ENCODE measurements at places on chromosomes 13 and 19. TPM values are rescaled to one million over a fixed set of nuclear protein-coding genes. Genes with fewer than 3 reads are reported as not detected.

ALOX5AP gene
- 25.6 TPM for polyA plus RNA-seq

C19orf38 gene
- 1.2 TPM for polyA plus RNA-seq

TNFRSF19 gene
- polyA plus RNA-seq: 0.96 TPM

PTGIR gene
- polyA plus RNA-seq: not detected

GPR12 gene
- not detected for polyA plus RNA-seq

LGALS13 gene
- not detected for polyA plus RNA-seq

DNA sequence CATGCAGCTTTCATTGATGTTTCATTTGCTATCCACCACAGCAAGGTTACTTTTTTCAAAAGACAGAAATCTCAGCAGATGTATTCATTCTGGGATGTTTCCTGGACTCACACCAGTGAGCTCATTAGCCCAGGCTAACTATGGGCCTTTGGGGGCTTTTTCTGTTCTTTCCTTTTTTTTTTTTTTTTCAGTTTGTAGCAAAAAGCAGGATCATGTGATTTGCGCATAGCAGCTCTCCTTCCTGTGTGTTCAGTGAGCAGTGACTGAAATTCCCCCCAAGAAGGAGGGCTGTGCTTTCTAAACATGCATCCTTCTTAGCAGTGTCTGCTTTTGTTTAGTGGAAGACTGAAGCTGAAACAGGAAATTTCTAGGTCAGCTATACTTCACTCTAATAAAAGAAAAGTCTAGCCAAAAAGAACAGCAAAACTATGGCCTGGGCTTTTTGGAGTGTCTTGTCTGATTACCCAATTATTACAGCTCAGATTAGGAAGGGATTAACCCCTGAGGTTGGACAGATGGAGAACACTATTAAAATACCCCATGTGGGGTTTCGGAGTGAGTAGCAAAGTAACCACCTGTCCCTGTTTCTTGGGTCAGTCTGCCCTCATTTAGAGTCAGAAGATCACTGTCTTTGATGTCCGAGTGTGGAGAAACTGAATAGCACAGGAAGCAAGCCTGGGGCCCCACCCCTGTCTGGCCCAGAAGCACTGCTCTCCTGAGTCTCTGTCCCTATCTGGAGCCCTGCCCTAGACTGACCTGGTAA, 8.9 kb upstream of the AMER2 start:
- no peaks in the 10 kb centered on the region for H3K4me1 ChIP-seq
- H3K27me3 ChIP-seq: no peaks in the 10 kb centered on the region
- no peak for DNase-seq
- no peaks in the 10 kb centered on the region for H3K36me3 ChIP-seq

- no peak overlapping the region for H3K27ac ChIP-seq
- no peaks in the 10 kb centered on the region for H3K4me1 ChIP-seq
- no peaks in the 10 kb centered on the region for H3K27me3 ChIP-seq
- H3K4me3 ChIP-seq: no peak overlapping the region
These were observed 695.6 kb downstream of the PCDH9 start for GRCh38 chr13:66534561-66534960.

DNA sequence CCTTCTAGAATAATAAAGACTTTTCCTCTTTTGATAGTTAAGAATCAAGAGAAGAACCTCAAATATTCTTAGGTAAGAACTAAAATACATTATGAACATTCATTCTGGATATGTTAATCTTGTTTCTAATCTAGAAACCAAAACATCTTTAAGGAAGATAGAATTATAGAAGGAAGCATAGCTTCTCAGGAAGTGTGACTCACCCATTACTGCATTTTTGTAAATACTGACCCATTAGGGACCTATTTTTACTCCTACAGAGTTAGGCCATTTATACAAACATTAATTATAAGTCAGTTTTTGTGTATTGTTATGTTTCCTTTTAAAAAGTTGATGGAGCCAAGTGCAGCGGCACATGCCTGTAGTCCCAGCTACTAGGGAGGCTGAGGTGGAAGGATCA, 147.1 kb downstream of the NUFIP1 start:
- no peak overlapping the region for H3K4me3 ChIP-seq
- no peaks in the 10 kb centered on the region for H3K4me1 ChIP-seq
- no peaks in the 10 kb centered on the region for H3K27me3 ChIP-seq

- no peaks in the 10 kb centered on the region for H3K4me1 ChIP-seq
- no peaks in the 10 kb centered on the region for H3K36me3 ChIP-seq
- DNase-seq: no peak
- no peak overlapping the region for H3K4me3 ChIP-seq
- no peaks in the 10 kb centered on the region for H3K27me3 ChIP-seq
These were observed 1318.9 kb downstream of the OLFM4 start for GRCh38 chr13:54347531-54347930.

- no peak overlapping the region for H3K4me3 ChIP-seq
- no peaks in the 10 kb centered on the region for H3K36me3 ChIP-seq
- H3K4me1 ChIP-seq: peaks cover 9% of the 10 kb centered on the region
- no peak for DNase-seq
- H3K27ac ChIP-seq: no peak overlapping the region
- no peaks in the 10 kb centered on the region for H3K27me3 ChIP-seq
These were observed 191.4 kb downstream of the COL4A1 start for GRCh38 chr13:110115591-110115990.

GRCh38 chr19:3404324-3405260, 38.2 kb downstream of the NFIC start:
- H3K27ac ChIP-seq: peak overlapping the region; percentile 98
- DNase-seq: peak; percentile 97
- no peaks in the 10 kb centered on the region for H3K36me3 ChIP-seq
- no peaks in the 10 kb centered on the region for H3K27me3 ChIP-seq
- peak overlapping the region; percentile 37 for H3K4me3 ChIP-seq

- no peaks in the 10 kb centered on the region for H3K27me3 ChIP-seq
- peak; percentile 97 for DNase-seq
- H3K4me1 ChIP-seq: no peaks in the 10 kb centered on the region
- H3K27ac ChIP-seq: peak within 1 kb of the TSS; percentile 90
These were observed at the start of gene COG3 for GRCh38 chr13:45464687-45465453. TSS of gene COG3 (plus strand) at chr13:45464939. CDS start at chr13:45465037, 98 bp downstream.

DNA sequence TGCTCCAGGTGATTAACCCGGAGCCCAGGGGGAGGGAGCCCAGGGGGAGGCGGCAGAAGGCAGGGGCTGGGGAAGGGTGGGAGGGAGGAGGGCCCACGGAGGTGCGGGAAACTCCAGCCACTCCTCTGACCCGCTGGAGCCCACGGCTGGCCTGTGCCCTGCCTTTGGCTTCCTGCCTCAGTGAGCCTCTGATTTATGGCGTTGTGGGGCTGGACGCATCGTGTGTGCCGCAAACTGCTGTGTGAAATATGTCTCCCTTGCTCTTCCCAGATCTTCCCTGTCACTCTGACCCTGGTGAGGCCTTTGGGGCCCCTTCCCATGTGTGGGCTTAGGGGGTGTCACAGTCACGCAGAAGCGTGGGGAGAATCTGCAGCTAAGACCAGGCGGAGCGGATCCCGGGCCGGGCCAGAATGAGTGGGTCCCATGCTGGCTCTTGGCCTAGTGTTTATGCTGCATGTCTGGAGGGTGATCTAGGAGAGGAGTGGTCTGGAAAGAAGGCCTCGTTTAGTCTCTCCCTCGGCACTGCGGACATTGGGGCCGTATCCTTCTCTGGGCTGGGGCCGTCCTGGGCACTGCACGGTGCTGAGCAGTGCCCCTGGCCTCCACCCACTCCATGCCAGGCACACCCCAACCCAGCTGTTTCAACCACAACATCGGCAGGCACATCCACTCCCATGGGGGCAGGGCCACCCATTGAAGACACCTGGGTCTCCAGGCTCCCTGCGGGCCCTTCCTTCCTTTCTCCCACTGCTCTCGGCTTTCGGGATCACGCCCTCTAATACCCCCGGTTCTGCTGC, 123.0 kb downstream of the KDM4B start:
- peaks cover 11% of the 10 kb centered on the region for H3K36me3 ChIP-seq
- peaks cover 38% of the 10 kb centered on the region for H3K4me1 ChIP-seq
- no peaks in the 10 kb centered on the region for H3K27me3 ChIP-seq
- peak overlapping the region; percentile 68 for H3K27ac ChIP-seq
- no peak overlapping the region for H3K4me3 ChIP-seq

DNA sequence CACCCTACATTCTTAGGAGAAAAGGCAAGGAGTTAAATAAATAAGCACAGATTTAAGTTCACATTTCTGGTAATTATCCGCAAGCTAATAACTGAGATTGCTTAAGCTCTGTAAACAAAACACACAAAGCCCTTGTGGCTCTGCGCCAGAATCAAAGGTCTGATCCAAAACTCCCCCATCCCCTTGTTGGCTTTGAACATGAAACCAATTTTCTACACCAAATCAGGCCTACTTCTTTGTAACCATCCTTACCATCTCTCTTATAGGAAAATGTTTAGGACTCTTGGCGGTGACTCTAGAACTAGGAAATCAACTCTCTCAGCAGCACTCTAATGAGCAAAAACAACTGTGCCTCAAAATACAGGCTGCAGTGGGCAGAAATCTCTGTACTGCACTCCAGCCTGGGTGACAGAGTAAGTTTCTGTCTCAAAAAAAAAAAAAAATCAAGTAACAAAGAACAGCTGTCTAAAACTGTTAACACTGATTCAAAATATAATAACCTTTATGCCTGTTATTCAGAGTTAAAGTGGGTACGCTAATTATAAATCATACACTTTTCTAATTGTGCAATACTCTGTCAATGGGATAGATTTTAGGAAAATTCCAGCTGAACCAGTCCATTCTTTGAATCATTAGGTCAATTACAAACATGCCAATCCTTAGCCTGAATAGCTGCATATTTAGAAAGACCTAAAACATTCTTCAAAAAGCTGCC, 25.8 kb downstream of the ABCC4 start:
- no peaks in the 10 kb centered on the region for H3K27me3 ChIP-seq
- no peaks in the 10 kb centered on the region for H3K36me3 ChIP-seq
- H3K4me3 ChIP-seq: no peak overlapping the region
- no peak overlapping the region for H3K27ac ChIP-seq

DNA sequence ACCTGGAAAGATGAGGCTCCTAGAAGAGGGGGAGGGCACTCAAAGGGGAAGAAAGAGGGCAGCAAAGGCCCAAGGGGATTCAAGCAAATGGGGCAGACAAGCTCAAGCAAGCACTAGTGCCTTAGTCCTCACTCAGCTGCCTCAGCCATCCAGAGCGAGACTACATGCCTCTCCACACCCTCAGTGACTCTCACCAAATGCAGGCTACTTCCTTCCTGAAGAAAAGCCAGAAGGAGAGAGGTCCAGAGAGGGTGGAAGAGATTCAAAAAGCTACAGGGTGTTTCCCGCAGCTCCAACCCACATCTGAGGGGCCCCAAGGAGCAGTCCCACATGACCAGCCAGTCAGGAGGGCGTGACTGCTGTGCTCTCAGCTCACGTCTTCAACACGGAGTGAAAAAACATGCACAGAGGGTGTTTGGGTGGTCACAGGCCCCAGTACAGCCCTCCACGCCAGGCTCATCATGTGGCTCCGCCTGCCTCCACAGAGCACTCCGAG, 40.5 kb downstream of the MIPEP start:
- H3K4me1 ChIP-seq: no peaks in the 10 kb centered on the region
- no peak overlapping the region for H3K4me3 ChIP-seq
- H3K27ac ChIP-seq: no peak overlapping the region
- H3K36me3 ChIP-seq: no peaks in the 10 kb centered on the region
- no peak for DNase-seq
- H3K27me3 ChIP-seq: no peaks in the 10 kb centered on the region

DNA sequence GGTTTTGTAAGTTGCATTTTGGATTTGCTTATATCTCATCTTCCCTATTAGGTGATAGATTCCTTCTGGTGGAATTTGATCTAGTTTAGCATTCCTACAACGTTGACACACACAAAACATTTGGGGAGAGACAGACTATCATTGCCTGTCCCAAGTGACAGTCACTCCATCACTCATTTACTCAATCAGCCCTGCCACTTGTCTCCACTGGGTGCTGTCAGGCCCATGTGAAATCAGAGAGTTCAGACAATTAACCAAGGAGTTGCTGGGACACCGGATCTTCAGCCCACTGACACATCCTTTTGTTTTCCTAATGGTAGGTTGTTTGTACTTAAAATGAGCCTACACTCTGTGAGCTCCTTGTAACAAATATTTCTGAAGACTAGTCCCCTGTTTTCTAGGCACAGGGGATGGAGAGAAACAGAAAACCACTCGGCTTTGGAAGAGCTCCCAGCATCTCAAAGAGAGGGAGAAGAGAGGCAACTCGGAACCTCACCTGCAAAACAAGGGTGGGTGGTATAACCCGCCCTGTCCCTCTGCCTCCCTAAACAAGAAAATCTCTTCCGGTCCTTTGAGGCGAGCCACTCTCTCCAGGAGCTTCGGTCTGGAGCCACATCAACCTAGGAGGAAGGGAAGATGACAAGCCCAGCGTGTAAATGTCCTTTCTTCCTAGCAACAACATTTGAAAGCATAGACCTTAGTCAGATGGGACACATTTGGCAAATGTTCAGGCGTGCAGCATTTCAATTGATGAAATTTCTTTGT, 440.9 kb upstream of the KLF12 start:
- H3K27me3 ChIP-seq: no peaks in the 10 kb centered on the region
- no peaks in the 10 kb centered on the region for H3K4me1 ChIP-seq
- DNase-seq: no peak
- H3K4me3 ChIP-seq: peak overlapping the region; percentile 47
- no peaks in the 10 kb centered on the region for H3K36me3 ChIP-seq
- H3K27ac ChIP-seq: no peak overlapping the region

GRCh38 chr19:46624958-46625661, at the start of gene PTGIR:
TSS of gene PTGIR (minus strand) at chr19:46625089. CDS start at chr19:46624225, 864 bp downstream.
- no peaks in the 10 kb centered on the region for H3K27me3 ChIP-seq
- H3K4me3 ChIP-seq: peak within 1 kb of the TSS; percentile 28

DNA sequence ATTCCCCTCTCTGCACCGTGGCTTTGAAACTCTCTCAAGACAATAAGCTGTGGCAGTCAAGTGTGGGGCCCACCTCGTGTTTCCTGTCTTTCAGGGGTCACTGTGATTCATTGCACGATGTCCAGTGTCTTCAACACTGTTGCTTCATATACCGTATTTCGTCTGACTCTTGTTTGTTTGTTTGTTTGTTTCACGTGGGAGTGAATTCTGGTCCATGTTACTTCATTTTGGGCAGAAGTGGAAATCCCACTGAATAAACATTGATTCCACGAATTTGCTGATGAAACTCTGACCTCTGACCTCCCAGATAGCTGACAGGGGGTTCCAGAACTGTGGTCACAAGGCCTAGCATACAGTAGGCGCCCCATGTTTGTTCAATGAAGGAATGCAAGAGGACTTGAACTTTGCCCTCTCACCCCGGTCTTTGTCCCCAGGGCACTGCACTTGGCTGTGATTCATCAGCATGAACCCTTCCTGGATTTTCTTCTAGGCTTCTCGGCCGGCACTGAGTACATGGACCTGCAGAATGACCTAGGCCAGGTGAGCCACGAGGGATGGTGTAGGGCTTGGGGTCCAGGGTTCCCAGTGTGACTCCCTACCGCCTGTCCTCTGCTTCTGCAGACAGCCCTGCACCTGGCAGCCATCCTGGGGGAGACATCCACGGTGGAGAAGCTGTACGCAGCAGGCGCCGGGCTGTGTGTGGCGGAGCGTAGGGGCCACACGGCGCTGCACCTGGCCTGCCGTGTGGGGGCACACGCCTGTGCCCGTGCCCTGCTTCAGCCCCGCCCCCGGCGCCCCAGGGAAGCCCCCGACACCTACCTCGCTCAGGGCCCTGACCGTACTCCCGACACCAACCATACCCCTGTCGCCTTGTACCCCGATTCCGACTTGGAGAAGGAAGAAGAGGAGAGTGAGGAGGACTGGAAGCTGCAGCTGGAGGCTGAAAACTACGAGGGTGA, 5.1 kb downstream of the NFKBIB start:
- no peak overlapping the region for H3K4me3 ChIP-seq
- H3K36me3 ChIP-seq: peaks cover 22% of the 10 kb centered on the region
- no peak overlapping the region for H3K27ac ChIP-seq
- no peak for DNase-seq
- H3K27me3 ChIP-seq: no peaks in the 10 kb centered on the region

All from sigmoid colon (tissue), 7 donors.